A549 treated with DMSO at 1 μM for 4 hours (cell line): ENCODE measurements at places on chromosomes 4 and X. TPM values are rescaled to one million over a fixed set of nuclear protein-coding genes. Genes with fewer than 3 reads are reported as not detected.

The ODAPH gene
- 0.16 to 0.23 TPM (median 0.21 TPM) in 4 of 5 replicates, not detected in the other for total RNA-seq

The TRAPPC2 gene
- total RNA-seq = 7.2 to 9.0 TPM (median 7.9 TPM) in 5 replicates

The IL15 gene
- 8.3 to 12.8 TPM (median 9.8 TPM) in 5 replicates for total RNA-seq

The BMP3 gene
- not detected in 5 replicates for total RNA-seq

The DCAF8L2 gene
- not detected in 5 replicates for total RNA-seq

The DCK gene
- total RNA-seq = 16.8 to 26.3 TPM (median 21.9 TPM) in 5 replicates

The MAGEB5 gene
- total RNA-seq = not detected in 5 replicates

The TAF7L gene
- 0.08 to 0.15 TPM (median 0.13 TPM) in 5 replicates for total RNA-seq

The SPANXA2 gene
- total RNA-seq = 0.17 to 0.27 TPM (median 0.26 TPM) in 3 of 5 replicates, not detected in the others

The MAGEA10 gene
- 0.04 to 0.06 TPM (median 0.05 TPM) in 3 of 5 replicates, not detected in the others for total RNA-seq

The FRG2 gene
- total RNA-seq = 0.12 TPM in 1 of 5 replicates, not detected in the others

The TMEM271 gene
- not detected in 5 replicates for total RNA-seq

The WAS gene
- total RNA-seq = 0.09 to 0.39 TPM (median 0.18 TPM) in 5 replicates

The MAGIX gene
- total RNA-seq = 1.8 to 3.5 TPM (median 3.0 TPM) in 5 replicates

The GPR119 gene
- not detected in 5 replicates for total RNA-seq

The ASMTL gene
- 16.9 to 20.6 TPM (median 19.6 TPM) in 5 replicates for total RNA-seq

The HDX gene
- 1.8 to 3.7 TPM (median 2.4 TPM) in 5 replicates for total RNA-seq

The CFAP47 gene
- total RNA-seq = 0.02 TPM in 1 of 5 replicates, not detected in the others

The SORBS2 gene
- total RNA-seq = 0.02 to 0.27 TPM (median 0.20 TPM) in 5 replicates

The ZRSR2 gene
- 9.6 to 11.7 TPM (median 10.6 TPM) in 5 replicates for total RNA-seq

The NR3C2 gene
- 0.02 TPM in 1 of 5 replicates, not detected in the others for total RNA-seq

The AGA gene
- total RNA-seq = 19.4 to 23.0 TPM (median 20.9 TPM) in 5 replicates

The LANCL3 gene
- 0.01 TPM in 1 of 5 replicates, not detected in the others for total RNA-seq

The PABPC4L gene
- total RNA-seq = 0.05 to 0.16 TPM (median 0.11 TPM) in 5 replicates

The HOPX gene
- not detected in 5 replicates for total RNA-seq

The MAGEE2 gene
- total RNA-seq = not detected in 5 replicates

The IBSP gene
- total RNA-seq = not detected in 5 replicates

The EGF gene
- 0.20 to 0.63 TPM (median 0.32 TPM) in 5 replicates for total RNA-seq

The CASP6 gene
- total RNA-seq = 13.6 to 17.1 TPM (median 14.7 TPM) in 5 replicates

The USP17L12 gene
- not detected in 5 replicates for total RNA-seq

The KDR gene
- 0.01 to 0.02 TPM in 2 of 5 replicates, not detected in the others for total RNA-seq

The SHROOM2 gene
- total RNA-seq = 0.24 to 0.33 TPM (median 0.28 TPM) in 5 replicates

The VEGFC gene
- total RNA-seq = 14.8 to 17.3 TPM (median 16.8 TPM) in 5 replicates
